Activated naive CD8-positive, alpha-beta T cell treated with anti-CD3 and anti-CD28 coated beads, Interleukin-2, amount 10 ng/mL, durations not matched to agents 7 days and 5 days (primary cell): ENCODE measurements at places on chromosomes 16 and 17. TPM values are rescaled to one million over a fixed set of nuclear protein-coding genes. Genes with fewer than 3 reads are reported as not detected.
A peak's percentile ranks its signal among the peaks of the same experiment; 100 is the strongest.

TRIM72 gene
- total RNA-seq: not detected

NEUROD2 gene
- total RNA-seq: not detected

FBXL16 gene
- total RNA-seq: 15.9 TPM

ENKD1 gene
- total RNA-seq: 9.6 TPM

GRCh38 chr17:58279016-58279711 is 1.6 kb downstream of the MPO start:
- H3K36me3 ChIP-seq: no peaks in the 10 kb centered on the region
- DNase-seq: no peak
- H3K27ac ChIP-seq: no peak overlapping the region
- peaks cover 3% of the 10 kb centered on the region for H3K4me1 ChIP-seq
- H3K27me3 ChIP-seq: peaks cover 35% of the 10 kb centered on the region

- DNase-seq: no peak
- peak overlapping the region; percentile 76 for H3K4me3 ChIP-seq
- H3K27ac ChIP-seq: peak overlapping the region; percentile 25
- no peaks in the 10 kb centered on the region for H3K36me3 ChIP-seq
- H3K4me1 ChIP-seq: peaks cover 2% of the 10 kb centered on the region
These were observed 1.2 kb downstream of the ARHGAP44 start for GRCh38 chr17:12790249-12791106.

DNA sequence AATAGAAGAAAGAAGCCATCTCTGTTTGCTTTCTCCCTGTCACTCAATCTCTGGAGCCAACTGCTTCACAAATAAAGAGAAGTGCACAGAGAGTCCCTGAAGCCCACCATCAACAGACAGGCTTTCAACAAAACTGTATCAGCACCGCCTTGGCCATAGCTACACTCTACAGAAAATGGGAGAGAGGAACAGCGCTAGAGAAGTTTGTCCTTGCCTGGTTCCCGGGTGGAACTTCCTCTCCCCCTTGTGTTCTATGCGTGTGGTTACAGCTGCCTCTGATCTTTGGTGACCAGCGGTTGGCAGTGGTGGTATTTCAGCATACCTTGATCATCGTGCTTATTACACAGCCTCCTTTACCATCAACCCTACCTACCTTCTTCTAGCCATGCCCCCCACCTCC is 91.4 kb upstream of the CCL2 start:
- H3K4me1 ChIP-seq: peaks cover 3% of the 10 kb centered on the region
- peaks cover 20% of the 10 kb centered on the region for H3K27me3 ChIP-seq
- no peak for DNase-seq
- H3K36me3 ChIP-seq: no peaks in the 10 kb centered on the region
- no peak overlapping the region for H3K27ac ChIP-seq

GRCh38 chr17:48850792-48851323 is 20.0 kb downstream of the CALCOCO2 start:
- peak overlapping the region; percentile 20 for H3K4me3 ChIP-seq
- peaks cover 13% of the 10 kb centered on the region for H3K4me1 ChIP-seq
- peak overlapping the region; percentile 67 for H3K27ac ChIP-seq
- no peaks in the 10 kb centered on the region for H3K27me3 ChIP-seq

- H3K4me1 ChIP-seq: peaks cover 66% of the 10 kb centered on the region
- no peak overlapping the region for H3K27ac ChIP-seq
- peaks cover 34% of the 10 kb centered on the region for H3K36me3 ChIP-seq
- no peak for DNase-seq
- H3K27me3 ChIP-seq: no peaks in the 10 kb centered on the region
These were observed 25.7 kb downstream of the CLEC16A start for GRCh38 chr16:10970065-10970464.

DNA sequence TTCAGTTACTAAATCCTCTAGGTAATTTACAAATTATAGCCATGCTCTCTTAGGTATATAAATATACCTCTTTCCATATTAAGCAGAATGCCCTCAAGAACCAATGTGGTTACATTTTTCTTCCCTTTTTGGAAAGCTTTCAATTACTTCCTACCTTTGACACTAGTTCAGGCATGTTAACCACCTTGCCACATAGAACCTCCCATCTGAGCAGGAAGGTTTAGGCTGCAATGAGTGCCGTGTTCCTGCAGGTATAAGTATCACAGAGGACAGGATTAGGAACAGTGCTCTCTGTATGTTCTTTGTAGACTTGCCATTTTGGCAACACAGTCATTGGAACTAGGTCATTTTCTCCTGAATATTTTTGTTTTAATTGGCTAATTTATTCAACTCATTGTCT is 20.1 kb downstream of the KRT25 start:
- no peak overlapping the region for H3K27ac ChIP-seq
- no peaks in the 10 kb centered on the region for H3K4me1 ChIP-seq
- H3K27me3 ChIP-seq: peaks cover 45% of the 10 kb centered on the region
- no peak for DNase-seq

- H3K4me1 ChIP-seq: peaks cover 38% of the 10 kb centered on the region
- H3K36me3 ChIP-seq: peaks cover 12% of the 10 kb centered on the region
- no peaks in the 10 kb centered on the region for H3K27me3 ChIP-seq
- DNase-seq: no peak
- no peak overlapping the region for H3K4me3 ChIP-seq
These were observed 18.0 kb upstream of the SPATA32 start for GRCh38 chr17:45279898-45280297.

DNA sequence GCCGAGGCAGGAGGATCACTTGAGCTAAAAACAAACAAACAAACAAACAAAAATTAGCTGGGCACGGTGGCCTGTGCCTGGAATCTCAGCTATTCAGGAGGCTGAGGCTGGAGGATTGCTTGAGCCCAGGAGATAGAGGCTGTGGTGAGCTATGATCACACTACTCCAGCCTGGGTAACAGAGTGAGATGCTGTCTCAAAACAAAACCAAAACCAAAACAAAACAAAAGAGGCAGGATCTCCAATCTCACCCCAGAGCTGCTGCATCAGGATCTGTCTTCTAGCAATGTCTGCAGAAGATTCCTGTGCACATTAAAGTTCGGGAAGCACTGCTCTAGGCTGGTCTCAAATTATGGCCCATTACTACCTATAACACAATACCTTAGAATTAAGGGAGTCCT is 43.1 kb downstream of the MAP2K6 start:
- H3K27ac ChIP-seq: no peak overlapping the region
- no peaks in the 10 kb centered on the region for H3K27me3 ChIP-seq
- H3K4me1 ChIP-seq: peaks cover 7% of the 10 kb centered on the region
